GM04503 (cell line): ENCODE measurements at places on chromosomes 2 and 18.

DNA sequence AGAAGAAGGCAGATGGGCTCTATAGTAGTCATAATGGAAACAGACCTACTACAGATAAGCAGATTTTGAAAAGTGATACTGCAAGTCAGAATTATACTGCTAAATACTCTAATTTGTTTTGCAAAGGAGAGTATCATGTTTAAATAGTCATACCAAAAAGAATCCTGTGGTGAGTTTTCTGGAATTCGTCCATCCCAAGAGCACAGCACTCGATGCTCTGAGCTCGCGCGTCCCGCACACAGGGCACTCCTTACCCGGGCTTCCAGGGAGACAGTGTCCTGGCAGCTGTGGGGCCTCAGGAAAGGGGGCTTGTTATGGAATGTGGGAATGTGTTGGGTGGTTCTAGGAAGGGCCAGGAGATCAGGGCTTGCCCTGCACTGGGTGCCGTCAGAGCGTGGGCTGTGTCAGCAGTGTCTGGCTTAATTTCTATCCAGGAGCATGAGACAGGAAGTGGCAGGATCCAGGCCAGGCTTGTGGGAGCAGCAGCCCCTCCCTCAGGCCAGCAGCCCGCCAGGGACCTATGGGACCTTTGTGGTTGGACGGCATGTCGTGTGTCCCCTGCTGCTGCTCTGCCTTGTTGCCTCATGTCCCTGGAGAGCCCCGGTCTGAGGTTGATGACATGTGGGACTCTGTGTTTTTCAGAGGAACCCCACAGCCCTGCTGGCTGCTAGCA, 193.2 kb upstream of the TPO start:
- DNase-seq = no peak

GRCh38 chr2:240728827-240729226, 37.2 kb downstream of the AQP12A start:
- DNase-seq = no peak

DNA sequence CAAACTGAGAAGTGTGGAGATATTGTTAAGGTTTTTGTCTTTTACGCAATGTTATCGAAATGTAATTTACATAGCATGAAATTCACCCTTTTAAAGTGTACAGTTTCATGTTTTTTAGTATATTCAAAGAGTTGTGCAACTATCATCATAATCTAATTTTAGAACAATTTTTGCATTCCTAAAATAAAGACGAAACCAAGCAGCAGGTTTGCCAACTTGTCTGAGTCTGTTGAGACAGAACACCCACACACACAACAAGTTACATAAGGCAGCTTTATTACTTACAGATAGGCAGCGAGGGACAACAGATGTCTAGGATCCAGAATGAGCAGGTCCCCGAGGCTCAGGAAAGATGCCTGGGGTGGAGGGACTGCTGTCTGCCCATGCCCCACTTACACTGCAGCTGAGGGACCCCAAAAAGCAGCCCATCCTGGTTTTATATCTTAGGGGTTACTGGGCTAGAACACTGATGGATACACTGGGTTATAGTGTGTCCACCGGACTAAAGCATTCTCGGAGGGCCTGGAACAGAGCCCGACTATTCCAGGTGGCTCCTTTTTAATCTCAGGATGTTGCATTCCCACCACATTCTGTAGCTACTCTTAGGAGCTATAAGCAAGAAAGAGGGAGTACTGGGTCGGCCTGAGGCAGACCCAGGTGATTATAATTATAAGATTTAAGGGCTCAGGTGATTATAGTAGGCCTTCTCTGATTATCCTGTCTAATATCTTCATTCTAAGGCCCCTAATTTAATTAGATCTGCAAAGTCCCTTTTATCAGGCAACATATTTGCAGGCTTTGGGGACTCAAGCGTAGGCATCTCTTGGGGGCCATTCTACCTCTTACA, 150.2 kb upstream of the DOK6 start:
- peak; percentile 49 for DNase-seq

- no peak for DNase-seq
Measured at GRCh38 chr2:37720533-37721200, 49.2 kb upstream of the CDC42EP3 start.

GRCh38 chr2:51782921-51783765, 751.2 kb upstream of the NRXN1 start:
- DNase-seq = no peak

GRCh38 chr2:179746981-179747380, 114.4 kb downstream of the ZNF385B start:
- DNase-seq = no peak

GRCh38 chr2:65675350-65675749, 243.0 kb upstream of the SPRED2 start:
- DNase-seq = no peak

GRCh38 chr2:81937944-81938343, 1633.4 kb upstream of the LRRTM1 start:
- no peak for DNase-seq
